Midbrain (tissue), 1 donor: ENCODE measurements at places on chromosomes 1 and 21.

DNA sequence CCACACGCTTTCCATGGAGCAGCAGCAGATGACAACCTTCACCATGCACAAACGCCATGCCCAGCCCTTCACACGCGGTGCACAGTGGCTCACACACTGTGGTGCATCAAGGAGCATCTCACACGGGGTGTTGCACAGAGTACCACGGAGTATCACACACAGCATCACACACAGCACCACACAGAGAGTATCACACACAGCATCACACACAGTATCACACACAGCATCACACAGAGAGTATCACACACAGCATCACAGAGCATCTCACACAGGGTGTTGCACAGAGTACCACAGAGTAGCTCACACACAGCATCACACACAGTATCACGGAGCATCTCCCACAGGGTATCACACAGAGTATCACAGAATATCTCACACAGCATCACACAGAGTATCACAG lies 122.2 kb upstream of the RAB4A start:
- DNase-seq = no peak

DNA sequence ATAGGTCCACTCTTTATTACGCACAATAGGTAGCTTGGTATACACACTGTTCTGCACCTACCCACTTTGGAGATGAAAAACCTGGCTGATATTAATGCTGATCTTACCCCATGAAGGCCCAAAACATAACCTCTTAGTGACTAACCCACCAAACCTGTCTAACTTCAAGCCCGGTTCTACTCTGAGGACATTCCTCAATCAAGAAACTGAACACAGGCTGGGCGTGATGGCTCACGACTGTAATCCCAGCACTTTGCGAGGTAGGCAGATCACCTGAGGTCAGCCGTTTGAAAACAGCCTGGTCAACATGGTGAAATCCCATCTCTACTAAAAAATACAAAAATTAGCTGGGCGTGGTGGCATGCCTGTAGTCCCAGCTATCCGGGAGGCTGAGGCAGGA lies 50.5 kb downstream of the EYA3 start:
- no peak for DNase-seq

GRCh38 chr1:84159533-84160240 lies 15.6 kb downstream of the PRKACB start:
- DNase-seq = no peak

GRCh38 chr1:205576011-205576410 lies 55.8 kb downstream of the ELK4 start:
- no peak for DNase-seq

DNA sequence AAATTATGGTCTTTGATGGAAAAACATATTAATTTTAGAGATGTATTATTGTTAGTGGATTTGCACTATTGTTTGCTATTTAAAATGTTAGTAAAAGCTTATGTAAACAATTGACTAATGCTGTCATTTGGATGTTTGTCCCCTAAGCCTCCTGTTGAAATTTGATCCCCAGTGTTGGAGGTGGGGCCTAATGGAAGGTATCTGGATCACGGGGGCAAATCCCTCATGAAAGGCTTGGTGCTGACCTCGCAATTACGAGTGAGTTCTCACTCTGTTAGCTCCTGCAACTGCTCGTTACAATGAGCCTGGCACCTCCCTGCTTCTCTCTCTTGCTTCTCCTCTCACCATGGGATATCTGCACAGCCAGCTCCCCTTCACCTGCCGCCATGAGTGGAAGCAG lies 14.3 kb downstream of the TMEM35B start:
- no peak for DNase-seq

- no peak for DNase-seq
Measured at GRCh38 chr1:110155878-110156522, 5.7 kb downstream of the SLC6A17 start.

DNA sequence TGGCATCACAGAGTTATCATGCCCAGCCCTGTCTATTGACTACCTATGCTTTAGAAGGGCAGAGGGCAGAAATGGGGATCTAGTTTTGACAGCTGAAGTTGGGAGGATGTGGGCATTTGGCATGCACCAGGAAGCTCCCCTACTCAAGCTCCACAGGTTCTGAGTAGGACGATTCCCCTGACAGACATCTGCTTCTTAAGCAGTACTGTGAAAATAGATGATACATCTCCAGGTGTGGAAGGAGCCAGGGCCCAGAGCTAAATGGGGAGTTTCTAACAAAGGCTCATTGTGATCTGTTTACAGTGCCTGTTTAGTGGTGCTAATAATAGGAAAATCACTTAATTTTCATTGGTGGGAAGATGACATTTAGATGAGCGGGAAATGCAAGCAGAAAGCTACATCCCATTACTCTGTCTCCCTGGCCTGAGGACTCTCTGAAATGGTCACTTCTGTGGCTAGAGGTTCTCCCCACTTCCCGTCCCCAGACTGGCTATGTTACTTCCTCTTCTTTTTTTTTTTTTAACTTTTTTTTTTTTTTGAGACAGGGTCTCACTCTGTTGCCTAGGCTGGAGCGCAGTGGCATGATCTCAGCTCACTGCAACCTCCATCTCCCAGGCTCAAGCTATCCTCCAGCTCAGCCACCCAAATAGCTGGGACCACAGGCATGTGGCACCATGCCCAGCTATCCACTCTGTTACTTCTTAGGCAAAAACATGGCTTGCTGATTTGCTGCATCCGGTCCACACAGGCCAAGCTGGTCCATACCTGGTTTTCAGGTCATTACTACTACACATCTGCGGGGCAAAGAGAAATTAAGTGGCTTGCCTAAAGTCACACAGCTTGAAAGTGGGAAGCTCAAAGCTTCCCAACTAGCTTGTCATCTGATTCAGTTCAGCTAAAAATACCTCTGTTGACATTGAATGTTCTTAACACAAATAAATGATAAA lies 23.2 kb upstream of the CNIH3 start:
- DNase-seq = no peak

GRCh38 chr1:225533238-225533637 lies 105.4 kb upstream of the LBR start:
- DNase-seq = no peak

- DNase-seq = no peak
Measured at GRCh38 chr21:14566894-14567293, 20.8 kb upstream of the SAMSN1 start.

DNA sequence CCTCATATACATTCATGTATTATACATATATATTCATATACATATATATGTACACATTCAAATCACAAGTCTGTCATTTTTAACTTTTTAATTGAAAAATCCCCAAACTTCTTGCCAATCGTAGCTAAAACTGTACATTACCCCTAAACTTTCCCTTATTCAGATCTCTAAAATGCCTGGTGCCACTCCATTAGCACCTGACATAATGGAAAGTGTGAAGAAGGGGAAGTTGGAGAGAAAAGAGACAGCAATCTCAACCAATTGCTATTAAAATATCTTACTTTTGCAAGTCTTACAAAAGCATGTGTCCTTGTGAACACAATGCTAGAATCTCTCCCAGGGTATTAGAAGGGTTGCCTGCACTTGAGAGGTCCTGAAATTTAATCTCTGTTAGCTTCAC lies 22.7 kb upstream of the PRKACB start:
- no peak for DNase-seq

DNA sequence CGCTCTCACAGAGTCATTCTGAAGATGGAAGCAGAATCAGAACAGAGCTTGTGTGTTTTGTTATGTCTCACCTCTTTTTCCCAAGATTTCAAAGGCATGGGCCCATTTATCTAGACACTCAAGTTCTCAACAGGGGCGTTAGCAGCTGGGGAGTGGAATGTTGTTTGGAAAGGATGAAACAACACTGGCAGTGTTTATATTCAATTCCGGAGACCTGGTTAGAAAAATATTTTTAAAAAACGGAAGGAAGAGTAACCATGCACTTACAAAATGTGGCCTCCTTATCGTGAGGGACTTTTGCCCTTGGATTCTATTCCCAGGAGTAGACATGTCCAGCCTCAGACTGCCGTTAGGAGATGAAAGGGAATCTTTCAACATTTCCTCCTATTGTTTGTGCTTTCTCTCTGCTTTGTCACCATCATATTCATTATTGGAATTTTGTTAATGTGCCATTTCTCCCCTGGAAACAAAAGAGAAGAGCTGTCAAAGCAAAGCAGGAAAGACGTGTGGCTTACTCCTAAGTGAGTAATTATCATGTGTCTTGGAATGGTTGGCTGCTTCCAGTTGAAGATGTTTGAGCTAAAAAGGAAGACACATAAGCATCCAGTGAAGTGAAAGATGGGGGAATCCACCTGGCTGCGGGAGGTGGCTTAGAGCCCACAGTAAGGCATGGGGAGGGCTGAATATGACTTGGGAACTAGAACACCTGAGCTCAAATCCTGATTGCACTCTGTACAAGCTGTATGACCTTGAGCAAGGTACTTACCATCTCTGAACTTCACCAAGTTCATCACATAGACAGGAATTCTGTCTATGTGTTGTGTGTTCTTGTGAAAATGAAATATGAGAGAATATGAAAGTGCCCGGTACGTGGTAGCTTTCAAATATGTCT lies 71.7 kb upstream of the JUN start:
- DNase-seq = no peak

DNA sequence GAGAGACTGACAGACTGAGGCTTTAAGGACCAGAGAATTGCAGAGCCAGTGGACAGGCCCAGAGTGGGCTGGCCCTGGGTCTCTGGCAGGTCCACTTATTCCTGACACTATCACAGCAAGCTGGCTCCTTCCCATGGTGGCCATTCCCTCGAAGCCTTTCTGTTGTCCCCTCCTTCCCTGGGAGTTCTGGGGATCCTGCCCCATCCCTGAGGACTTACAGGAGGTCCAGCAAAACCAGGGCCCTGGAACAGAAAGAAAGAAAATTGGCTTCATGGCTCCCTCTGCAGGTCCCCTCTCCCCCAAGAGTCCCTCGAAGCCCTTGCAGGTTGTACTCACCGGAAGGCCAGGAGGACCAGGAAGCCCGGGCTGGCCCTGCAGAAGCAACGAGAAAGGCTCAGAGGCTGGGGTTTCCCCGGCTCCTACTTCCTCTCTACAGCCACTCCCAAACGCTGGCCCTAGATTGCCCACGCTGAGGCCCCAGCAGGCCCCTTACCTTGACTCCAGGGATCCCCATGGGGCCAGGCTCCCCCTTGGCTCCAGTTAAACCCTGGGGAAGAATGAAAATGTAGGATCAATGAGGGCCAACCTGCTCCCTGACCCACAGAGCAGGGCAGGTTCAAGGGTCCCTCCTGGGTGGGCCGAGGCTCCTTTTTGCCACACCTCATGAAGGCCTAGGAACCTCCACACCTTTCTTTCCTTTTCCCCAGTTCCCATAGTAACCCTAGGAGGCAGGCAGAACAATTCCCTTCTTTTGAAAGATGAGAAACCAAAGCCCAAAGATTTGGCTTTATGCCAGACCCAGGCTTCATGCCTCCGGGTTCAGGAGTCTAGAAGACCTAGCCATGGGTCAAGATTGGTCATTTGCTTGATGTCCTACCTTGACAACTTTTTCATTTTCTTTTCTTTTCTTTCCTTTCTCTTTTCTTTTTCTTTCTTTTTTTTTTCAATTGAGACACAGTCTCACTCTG lies 4.6 kb downstream of the COL9A2 start:
- peak; percentile 2 for DNase-seq

DNA sequence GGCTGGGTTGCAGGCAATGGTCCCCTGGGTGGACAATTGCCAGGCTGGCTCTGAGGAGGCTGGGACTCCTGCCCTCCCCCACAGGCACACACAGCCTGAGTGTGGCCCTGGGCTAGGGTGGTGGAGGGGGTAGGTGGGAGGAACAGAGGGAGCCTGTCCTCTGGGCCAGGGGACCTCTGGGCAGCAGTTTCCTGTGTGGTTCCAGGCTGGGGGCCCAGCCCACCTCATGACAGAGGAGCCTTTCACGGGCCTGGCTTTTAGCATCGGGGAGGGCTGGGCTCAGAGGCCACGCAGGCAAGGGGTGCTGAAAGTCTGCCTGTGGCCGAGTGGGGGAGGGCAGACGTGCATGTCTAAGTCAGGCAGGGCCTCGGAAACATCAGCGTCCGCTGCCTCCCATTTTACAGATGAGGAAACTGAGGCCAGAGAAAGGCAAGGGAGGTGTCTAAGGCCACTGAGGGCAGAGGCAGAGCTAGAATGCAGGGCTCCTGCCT lies 7.0 kb downstream of the EXTL1 start:
- DNase-seq = no peak

DNA sequence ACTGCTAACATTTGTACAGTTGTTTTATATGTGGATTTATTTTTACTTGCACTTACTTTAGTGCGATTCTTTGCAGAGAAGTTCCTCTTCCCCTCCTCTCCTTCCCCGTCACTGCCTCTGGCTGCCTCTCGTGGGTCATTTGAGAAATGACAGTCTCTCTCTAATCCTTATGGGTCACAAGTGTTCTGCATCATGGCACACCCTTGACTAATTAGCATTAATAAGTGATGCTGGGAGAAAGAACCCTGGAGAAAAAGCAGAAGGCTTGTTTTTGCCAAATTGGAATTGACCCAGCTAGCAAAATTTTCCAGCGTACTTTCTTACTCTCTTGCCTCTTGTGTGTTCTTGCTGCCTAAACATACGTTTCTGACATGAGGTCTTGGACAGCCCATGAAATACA lies 301.2 kb downstream of the DUSP10 start:
- DNase-seq = peak; percentile 24

- DNase-seq = no peak
Measured at GRCh38 chr1:6732942-6733341, 31.3 kb upstream of the DNAJC11 start.

DNA sequence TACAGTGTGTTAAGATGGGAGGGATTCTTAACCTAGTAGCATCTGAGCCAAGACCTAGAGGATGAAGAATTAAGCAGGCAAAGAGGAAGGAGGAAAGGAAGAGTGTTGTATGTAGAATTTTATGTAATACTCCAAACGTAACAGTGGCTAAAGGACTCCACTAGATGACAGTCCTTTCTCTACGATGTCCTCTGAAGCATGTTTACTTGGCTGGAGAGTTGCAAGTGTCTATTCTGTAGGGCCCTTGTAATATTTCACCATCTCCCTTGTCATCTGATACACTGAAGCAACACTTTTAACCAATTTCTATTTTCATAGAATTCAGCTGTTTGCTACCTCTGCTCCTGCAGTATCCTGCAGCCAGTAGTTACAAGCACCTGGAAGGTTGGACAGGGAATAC lies 2.2 kb upstream of the YBX1 start:
- no peak for DNase-seq

DNA sequence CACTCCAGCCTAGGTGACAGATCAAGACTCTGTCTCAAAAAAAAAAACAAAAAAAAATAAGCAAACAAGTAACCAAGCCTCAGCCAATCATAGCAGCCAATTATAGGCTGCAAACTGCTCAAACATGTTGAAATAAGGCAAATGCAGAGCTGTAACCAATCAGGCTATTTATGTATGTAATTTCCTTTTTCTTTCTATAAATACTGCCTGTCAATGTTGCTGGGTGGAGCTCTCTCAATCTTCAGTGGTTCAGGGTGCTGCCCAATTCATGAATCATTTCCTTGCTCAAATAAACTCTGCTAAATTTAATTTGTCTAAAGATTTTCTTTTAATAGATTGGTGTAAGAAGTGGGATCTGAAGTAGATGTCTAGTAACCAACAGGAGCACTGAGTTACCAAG lies 11.6 kb upstream of the CD1D start:
- no peak for DNase-seq
